ENCODE measurements at places on chromosomes 3 and 15.

DNA sequence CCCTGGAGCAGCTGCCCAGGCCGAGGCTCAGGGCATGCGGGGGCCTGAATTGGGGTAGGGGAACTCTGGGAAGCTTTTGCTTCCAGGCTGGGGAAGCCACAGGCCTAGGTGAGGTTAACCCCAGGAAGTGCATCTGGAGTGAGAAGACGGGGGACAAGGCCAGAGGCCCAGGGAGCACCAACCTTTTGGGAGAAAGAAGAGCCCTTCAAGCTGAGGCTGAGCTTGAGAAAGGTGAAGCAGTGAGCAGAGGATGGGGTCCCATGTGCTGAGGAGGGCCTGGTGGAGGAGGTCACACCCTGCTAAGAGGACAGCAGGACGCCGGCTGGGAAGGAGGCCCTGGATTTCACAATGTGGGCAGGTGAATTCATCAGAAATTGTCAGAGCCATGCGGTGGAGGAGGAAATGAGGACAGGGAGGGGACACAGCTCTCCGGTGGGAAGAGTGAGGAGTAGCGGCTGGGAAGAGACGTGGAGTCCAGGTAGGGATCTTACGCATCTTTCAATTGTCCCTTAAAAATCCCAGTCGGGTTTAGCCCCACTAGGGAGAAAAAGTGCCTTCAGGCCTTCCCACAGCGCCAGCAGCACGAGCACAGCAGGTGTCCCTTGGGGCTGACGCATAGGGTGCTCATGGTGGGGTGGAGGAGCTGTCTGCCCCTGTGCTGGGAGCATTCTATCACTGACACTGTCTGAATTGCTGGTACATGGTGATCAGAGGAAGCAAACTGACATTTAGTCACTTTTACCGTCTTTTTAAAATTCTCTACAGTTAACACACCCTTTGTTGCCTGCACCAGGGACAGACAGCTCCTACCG lies 50.9 kb downstream of the HCN4 start:
- no peak for DNase-seq

DNA sequence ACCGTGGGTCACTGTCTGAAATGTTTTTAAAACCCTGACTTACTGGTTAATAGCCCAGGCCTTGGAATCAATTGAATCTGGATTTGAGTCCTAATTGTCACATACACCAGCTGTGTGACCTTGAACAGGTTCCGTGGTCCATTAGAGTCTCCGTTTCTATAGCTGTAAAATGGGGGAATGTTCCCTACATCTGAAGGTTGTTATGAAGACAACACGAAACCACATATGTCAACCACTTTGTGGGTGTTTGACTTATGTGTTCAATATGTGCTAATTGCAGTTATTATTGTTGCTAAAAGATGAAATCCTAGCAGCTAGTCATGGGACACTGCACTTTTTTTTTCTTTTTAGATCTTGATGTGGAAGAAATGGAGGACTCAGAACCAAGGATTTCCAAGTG lies 35.3 kb downstream of the ZBTB38 start:
- DNase-seq: no peak

DNA sequence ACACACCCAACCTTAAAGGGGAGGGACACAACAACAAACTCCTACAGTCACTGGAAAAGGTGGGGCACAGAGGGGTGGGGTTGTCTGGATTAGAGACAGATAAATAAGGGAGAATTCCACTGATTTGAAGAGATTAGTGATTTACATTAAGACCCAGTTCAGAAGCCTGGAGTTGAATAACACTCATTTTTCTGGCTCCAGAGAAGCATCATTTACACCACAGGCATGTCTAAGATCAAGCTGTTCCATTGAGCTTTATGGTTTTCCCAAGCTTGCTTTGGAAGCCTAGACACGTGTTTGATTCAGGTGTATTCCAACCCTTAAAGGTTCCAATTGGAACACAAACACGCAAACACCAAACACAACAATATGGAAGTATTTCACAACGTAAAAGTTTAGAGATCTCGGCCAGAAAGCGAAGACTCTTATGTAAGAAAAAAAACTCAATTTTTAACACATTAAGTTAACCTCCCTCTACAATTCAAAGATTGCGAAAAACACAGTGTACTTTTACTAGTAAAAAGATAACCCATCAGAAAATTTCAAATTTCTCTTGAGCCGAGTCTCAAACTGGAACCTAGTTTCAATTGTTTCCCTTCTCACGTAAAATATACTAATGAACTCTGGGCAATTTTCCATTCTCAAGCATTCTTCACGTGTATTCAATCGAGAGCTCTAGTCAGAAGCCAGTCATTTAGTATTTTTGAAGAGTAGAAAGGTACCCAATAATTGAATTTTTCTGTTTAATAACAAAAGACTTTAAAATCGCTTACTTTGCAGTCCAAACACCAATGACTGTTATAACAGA lies 2.1 kb downstream of the TRA2B start:
- no peak for DNase-seq

- DNase-seq: no peak
These were observed 515.7 kb downstream of the NTRK3 start for GRCh38 chr15:87740655-87741344.

- no peak for DNase-seq
These were observed 28.8 kb upstream of the ST3GAL6 start for GRCh38 chr3:98734306-98734705.

DNA sequence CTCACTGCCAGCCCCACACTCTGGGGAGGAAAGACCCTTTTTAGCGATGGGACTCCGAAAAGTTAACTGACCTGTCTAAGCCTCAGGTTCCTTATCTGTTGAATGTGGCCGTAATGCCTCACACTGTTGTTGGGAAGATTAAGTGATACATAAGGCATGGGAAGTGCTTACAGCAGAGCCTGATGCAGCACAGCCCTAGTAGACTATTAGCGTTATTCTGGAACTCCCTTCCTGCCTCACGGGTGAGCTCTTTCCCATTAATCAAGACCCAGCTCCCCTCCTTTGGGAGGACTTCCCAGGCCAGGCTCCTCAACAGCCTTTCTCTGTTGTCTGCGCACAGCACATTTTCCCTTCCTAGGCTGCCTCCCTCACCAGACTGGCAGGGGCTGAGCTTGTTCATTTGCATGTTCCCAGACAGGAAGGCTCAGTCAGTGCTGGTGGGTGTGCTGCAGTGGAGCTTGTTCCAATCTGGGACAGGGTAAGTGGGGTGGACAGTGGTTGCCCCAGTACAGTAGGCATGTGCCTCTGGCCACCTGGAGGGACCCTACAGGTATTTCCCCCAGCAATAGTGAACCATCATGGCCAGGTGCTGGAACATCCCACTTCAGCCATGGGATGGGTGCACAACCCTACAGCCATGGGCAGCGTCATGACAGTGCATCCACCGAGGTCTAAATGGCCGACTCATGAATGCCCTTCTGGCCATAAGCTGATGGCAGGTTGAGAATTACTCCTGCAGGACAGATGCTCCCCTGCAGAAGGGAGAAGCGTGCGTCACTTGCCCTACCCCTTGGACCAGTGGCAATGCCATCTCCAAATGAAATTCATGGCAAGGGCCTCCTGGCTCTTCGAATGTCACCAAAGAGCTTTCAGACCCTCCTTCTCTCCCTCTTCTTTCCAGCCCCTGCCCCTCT lies 5.8 kb upstream of the PSTPIP1 start:
- DNase-seq: no peak

- no peak for DNase-seq
These were observed 4.3 kb upstream of the RHCG start for GRCh38 chr15:89500397-89501270.

GRCh38 chr3:120634539-120634938 lies 38.4 kb downstream of the NDUFB4 start:
- no peak for DNase-seq

GRCh38 chr3:21599890-21600289 lies 151.1 kb downstream of the ZNF385D start:
- DNase-seq: no peak

DNA sequence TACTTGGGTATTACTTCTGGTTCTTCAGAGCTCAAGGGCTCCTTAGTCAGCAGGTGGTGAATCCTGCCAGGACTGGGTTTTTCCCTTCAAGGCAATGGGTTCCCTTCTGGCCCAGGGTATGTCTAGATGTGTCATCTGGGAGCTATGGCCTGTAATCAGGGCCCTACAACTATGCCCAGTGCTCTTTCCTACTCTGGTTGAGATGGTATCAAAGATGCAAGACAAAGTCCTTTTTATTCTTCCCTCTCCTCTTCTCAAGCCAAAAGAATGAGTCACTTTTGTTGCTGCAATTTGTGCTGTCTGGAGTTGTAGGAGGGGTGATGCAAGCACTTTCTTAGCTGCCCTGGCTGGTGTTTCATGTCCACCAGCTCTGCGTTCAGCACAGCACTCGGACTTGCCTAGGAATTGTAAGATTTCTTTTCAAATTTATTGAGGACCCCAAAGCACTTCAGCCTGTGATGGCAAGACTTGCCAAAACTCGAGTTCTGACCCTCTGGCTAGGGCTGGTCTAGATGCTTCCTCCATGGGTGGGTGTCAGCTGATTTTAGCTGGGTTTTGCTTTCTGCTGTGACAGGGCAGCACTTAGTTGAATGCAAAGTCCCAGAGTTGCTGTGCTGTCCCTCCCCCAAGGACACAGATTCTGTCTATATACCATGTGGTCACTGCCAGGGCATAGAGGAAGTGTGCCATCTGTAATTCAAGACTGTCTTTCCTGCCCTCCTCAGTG lies 129.2 kb upstream of the CBLB start:
- no peak for DNase-seq

DNA sequence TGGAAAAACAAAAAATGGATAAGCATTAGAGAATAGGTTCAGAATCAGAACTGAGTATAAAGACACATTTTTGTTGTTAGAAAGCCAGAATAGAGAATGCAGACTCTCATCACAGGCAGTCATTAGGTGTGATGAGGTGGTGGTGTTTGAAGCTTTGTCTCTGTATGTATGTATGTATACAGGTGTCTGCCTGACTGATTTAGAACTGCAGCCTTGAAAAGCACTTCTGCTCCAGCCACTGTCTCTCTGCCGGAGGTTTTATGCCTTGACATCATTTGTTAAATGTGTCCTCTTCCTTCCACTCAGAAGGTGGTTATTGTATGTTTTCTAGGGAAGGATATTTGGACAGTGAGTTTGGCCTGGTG lies 80.7 kb upstream of the ZBED2 start:
- DNase-seq: no peak

Measured in hematopoietic multipotent progenitor cell treated with erythropoietin and hydrocortisone succinate and interleukin-3 and kit ligand, for 15 days (in vitro differentiated cells).